ENCODE measurements at places on chromosomes 11 and 22. TPM values are rescaled to one million over a fixed set of nuclear protein-coding genes. Genes with fewer than 3 reads are reported as not detected.

- DNase-seq = no peak
These were observed 107.1 kb upstream of the DDI1 start for GRCh38 chr11:103929170-103929903.

- no peak for DNase-seq
These were observed 163.4 kb upstream of the SYN3 start for GRCh38 chr22:33221568-33221967.

GRCh38 chr22:47343611-47344010, 581.2 kb downstream of the TBC1D22A start:
- no peak for DNase-seq

DNA sequence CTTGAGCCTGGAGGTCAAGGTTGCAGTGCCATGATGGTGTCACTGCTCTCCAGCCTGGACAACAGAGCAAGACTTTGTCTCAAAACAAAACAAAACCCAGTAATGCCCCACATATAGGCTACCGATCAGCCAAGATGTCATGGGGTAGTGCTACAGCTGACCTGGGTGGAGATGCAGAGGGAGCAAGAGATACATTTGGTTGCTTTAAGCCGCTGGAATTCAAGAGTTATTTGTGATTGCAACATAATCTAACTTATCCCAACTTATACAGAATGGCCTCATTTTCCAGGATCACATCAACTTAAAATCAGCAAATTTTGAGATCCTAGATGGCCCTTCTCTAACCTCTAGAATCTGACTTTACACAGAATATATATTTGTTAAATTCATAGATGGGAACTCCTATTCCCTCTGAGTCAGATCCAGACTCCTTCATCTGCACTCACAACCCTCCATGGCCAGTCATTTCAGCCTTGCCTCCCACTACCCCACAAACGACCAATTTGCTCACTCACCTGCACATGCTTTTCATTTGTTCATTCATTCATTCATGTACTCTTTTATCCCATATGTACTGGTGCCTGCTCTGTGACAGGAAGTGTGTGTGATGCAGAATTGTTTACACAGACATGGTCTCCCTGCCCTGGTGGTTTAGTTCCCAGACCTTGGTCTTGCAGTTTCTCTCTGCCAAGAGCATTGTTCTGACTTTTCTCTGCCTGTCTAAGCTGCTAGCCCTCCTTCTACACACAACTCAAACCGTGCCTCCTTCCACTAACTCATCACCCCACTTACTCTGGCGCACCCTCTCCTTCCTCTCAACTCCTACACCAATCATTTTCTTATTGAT, 24.1 kb upstream of the APLNR start:
- DNase-seq = no peak

DNA sequence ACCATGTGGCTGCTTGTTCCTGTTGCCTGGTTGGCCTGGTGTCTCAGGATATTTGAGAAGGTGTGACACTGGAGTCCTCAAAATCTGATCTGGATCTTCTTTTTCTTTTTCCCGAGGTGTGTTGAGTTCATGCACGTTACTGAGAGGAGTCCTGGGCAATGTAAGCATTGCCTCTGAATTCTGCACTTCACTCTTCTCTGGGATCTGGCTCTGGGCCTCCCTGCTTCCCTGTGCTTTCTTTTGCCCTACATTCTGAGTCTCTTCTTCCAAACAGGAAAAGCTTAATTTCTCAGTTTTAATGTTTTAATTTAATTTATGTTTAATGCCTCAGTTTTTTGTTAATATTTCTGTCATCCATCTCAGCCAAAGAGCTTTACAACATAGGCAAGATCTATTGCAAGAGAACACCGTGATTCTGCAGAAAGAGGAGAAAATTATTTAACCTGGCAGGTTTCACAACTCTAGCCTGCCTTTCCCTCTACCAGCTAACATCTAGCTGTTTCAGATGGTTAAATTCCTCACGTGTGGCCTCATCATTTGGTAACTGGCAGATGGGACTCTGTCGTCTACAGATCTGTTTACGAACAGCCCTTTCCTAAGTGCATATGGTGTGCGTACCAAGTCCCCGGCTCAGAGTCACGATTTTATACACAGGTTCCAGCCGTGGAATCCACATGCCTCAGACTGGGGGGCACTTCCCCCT, 24.7 kb downstream of the LDLRAD3 start:
- DNase-seq = no peak

DNA sequence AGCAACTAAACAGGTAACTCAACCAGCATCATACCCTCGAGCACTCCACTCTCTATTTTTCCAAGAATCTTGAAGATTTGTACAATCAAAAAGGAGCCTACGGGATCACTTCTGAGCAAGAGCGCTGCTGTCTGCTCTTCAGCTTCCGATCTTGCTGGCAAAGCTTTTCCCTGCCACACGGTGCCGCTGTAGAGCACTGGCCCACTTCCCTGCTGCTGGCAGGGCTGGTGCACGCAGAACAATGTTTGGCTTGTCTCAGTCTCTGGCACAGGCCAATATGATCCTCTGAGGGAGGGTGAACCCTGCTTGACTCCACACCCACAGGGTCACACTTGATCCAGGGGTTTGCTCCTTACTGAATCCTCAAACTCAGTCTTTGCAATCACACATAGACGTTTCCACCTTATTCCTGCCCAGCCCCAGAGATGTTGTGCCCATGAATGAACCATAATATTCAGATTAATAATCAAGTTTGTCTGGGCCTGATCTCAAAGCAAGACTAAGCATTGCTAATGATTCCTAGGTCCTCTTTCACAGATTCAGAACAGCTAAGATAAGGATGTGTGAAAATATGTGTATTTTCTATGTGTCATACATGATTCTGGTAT, 536.6 kb downstream of the SOX6 start:
- DNase-seq = peak; percentile 9

DNA sequence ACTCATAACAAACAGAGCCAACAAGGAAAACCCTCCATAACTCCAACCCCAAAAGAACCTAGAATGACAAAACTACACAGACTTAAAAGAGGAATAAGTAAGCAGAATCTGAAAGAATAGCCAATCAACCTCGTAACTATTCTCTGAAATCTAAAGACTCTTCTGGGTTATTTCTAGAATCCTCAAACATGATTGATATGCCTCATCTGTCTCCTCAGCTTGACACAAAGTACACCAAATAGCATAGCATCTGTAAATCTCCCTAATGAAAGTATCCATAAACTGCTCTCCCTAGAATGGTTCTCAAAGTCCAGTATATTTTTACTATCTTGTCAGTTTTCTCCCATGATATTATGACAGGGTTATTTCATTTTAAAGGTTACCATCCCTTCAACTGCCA, 195.0 kb downstream of the TTC28 start:
- DNase-seq = no peak

KLHDC7B gene
- 5.5 TPM for total RNA-seq

GRCh38 chr22:44586351-44586990, 88.4 kb upstream of the RTL6 start:
- DNase-seq = no peak

DNA sequence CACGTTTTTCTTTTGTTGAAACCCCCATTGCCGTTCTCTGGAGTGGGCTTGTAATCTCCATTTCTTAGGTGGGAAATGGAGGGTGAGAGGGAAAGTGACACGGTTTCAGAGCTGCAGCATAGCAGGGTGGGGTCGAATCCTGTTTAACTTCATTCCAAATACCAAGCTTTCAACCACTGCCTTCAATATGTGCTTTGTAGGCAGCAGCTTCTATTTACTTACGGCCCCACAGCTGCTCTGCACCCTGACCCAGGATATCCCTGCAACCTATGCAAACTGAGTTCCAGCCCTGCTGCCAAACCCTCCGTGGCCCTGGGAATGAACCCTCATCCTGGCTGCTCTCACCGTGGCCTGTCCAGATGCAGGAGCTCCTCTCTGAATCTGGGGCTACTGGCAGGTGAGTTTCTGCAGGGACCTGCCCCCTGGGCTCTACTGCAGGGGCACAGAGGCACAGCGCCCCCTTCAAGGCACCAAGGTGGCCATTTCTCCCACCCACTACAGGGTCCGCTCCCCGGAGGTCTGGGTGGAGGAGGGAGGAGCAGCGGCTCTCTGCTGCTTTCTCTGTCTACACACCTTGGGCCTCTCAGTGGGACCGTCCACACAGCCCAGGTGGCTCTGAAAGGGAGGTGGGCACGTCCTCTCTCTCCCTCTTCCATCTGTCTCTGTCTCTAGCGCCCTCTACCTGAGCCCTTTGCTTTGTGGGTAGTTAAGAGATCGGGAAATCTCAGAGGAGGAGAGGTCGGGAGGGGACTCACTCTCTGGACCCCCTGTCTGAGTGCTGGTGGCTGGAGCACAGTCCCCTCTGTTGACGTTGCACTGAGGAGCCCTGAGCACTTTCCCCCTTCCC, 279.1 kb downstream of the BRD1 start:
- DNase-seq = no peak

DNA sequence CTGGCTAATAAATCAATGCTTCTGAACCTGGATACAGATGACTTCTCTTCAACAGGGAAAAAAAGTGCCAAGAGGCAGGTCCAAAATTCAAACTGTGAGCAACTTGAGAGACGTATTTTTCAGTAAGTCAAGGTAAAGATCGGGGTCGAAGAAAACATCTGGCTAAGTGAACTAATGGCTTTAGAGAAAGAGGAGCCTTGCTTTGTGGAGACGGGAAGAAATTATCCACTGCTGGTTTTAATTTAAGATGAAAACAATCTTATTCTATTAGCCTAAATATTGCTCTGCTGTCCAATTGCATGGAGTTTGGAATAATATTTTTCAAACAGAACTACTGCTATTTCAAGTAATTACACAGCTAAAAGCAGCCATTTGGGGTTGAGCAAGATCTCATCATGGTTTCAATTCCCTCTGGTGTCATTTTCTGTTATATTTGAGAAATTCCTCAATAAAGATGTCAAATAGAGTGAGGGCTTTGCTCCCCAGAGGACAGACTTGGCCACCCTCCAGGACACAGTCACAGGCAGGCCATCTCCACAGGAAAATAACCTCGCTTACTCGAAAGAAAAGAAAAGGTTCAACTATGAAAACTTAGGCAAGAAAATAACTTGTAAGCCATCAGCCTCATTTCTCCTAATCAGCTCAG, 29.8 kb downstream of the SCUBE1 start:
- no peak for DNase-seq

PATE3 gene
- not detected for total RNA-seq

- no peak for DNase-seq
These were observed 37.4 kb downstream of the OR2AT4 start for GRCh38 chr11:75059299-75059698.

- DNase-seq = no peak
These were observed 37.7 kb upstream of the SPON1 start for GRCh38 chr11:13924801-13925327.

DNA sequence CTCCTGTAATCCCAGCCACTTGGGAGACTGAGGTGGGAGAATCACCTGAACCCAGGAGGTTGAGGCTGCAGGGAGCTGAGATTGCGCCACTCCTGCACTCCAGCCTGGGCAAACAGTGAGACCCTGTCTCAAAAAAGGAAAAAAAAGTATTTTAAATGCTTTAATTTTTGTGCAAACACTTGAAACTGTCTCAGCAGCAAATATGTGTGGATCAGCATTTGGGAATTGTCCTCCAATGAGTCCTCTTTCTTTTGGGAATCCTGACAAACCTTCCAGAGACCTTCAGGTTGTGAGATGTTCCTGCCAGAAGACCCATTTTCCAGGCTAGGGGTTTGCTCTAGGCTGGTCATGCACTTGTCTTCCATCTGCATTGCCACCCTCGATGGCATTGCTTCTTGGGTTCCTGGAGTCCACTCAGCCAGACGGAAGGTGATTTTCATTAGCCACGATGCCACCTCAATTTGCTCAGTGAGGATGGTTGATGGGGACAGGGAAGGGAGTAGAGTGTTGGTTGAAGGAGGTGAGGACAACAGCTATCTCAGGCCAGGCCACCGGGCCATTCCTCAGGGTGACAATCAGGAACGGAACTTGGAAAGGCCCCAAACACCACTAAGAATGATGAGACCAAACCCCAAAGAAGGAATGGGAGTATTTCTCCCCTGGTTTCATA, 55.4 kb downstream of the ST14 start:
- DNase-seq = no peak

ISX gene
- not detected for total RNA-seq

GRCh38 chr11:110432713-110433392, 3.1 kb downstream of the FDX1 start:
- no peak for DNase-seq

DNA sequence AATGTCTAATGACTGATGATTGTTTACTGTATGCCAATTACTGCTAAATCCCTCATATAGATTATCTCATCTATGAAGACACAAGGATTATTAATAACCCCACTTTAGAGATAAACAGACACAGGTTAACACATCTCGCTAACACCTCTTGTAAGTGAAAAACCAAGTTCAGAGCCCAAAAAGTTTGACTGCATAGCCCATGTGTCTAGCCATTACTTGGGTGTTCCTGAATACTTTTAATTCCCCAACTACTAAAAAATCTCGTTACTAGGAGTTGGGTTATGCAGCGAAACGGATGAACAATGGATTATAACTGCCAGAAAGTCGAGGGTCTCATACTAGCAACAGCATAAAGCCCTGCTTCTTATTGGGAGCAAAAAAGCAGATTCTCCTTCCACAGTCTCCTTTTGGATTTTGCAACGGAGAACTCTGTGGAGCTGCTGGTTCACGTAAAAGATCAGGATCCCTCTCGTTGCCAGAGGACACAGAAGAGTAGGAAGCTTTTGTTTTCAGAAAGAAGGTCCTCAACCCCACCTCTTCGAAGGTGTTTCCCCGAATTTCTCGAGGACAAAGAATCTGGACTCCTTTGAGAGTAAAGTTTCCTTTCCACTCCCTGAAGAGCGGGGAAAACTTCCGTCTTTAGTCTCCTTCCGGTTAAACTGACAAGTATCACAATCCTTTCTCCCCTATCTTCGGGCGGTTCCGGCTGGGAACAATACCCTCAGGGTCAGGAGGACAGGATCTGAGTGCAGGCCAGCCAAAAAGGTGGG, 979 bp downstream of the ZBED5 start:
- peak; percentile 16 for DNase-seq

DNA sequence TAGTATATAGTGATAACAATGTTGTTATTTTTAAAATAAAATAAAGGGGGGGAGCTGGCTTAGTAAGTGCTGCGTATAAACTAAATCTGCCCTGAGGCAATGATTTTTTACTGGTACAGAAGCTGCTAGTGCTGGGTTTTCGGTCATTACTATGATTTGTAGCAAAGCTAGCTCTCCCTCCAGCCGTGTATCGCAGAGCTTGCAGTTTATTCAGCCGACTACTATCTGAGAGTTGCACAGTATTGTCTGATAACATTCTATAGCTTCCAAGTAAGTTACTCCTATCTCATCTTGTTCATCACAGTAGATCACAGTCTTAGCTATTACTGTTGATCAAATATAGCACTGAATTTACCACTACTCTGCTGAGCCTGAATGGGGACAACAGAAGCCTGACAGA, 805.5 kb upstream of the ARHGAP42 start:
- DNase-seq = no peak

DNA sequence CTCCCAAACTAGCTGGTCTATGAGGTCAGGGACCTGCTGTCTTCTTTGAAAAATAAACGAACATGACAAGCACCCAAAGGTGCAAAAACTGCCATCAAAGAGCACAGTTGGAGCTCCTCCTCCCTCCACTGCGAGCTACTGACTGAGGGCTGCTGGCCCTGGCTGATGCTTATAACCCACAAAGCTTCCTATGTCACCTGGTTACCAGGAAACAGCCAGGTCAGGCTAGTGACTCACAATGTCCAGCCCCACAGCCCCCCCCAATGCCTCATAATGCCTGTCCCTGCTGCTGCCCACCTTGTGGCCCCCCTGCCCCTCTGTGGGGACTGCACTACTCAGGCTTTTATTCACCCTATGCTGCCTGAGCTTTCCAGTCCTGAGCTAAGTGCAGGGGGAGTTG, at the start of gene DRICH1:
Gene DRICH1 (minus strand): TSS at position 144 of the 400 bp plus-strand sequence. CDS start 298 bp downstream, outside the sequence.
- no peak for DNase-seq

MICALL1 gene
- 31.1 TPM for total RNA-seq

- no peak for DNase-seq
These were observed 42.5 kb downstream of the CTSC start for GRCh38 chr11:88295028-88295427.

GRCh38 chr22:16801088-16801487, 24.1 kb downstream of the XKR3 start:
- no peak for DNase-seq
